Activated T-helper 17 cell treated with anti-CD3 and anti-CD28 coated beads, Interleukin-2, amount 50 U/mL, for 72 hours (primary cell): ENCODE measurements at places on chromosomes 12 and 14. TPM values are rescaled to one million over a fixed set of nuclear protein-coding genes. Genes with fewer than 3 reads are reported as not detected.

MAP1LC3B2 gene
- 0.97 TPM for total RNA-seq

ZFHX2 gene
- 2.1 TPM for total RNA-seq

STRN3 gene
- 31.1 TPM for total RNA-seq

NTF3 gene
- not detected for total RNA-seq

TGM1 gene
- total RNA-seq, result 16.1 TPM

NUP107 gene
- total RNA-seq, result 134 TPM

IKBIP gene
- 36.5 TPM for total RNA-seq

KRT80 gene
- total RNA-seq, result not detected

GRCh38 chr12:95351748-95352147 lies 122.2 kb upstream of the METAP2 start:
- no peak for ATAC-seq

DNA sequence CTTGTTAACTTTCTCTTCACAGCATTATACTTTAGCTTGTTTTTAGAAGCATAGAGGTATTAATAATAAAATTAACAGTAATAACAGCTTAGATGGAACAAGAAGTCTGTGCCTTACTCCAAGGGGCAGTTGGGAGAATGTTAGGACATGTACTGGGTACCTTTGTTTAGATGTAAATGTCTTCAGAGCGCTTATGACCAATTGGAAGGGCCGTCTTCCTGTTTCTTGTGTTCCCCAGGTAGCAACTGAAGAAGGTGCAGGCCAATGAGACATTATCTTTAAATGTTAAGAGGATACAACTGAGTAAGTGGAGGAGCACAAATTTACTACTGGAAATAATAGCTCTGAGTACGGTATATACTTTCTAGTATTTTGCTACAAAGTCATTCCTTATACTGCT lies 180.9 kb upstream of the SYT1 start:
- no peak for ATAC-seq

GRCh38 chr14:37411079-37411735 lies 183.8 kb downstream of the FOXA1 start:
- ATAC-seq, result no peak

- no peak for ATAC-seq
These were observed 9.1 kb downstream of the TMED10 start for GRCh38 chr14:75167325-75167724.

DNA sequence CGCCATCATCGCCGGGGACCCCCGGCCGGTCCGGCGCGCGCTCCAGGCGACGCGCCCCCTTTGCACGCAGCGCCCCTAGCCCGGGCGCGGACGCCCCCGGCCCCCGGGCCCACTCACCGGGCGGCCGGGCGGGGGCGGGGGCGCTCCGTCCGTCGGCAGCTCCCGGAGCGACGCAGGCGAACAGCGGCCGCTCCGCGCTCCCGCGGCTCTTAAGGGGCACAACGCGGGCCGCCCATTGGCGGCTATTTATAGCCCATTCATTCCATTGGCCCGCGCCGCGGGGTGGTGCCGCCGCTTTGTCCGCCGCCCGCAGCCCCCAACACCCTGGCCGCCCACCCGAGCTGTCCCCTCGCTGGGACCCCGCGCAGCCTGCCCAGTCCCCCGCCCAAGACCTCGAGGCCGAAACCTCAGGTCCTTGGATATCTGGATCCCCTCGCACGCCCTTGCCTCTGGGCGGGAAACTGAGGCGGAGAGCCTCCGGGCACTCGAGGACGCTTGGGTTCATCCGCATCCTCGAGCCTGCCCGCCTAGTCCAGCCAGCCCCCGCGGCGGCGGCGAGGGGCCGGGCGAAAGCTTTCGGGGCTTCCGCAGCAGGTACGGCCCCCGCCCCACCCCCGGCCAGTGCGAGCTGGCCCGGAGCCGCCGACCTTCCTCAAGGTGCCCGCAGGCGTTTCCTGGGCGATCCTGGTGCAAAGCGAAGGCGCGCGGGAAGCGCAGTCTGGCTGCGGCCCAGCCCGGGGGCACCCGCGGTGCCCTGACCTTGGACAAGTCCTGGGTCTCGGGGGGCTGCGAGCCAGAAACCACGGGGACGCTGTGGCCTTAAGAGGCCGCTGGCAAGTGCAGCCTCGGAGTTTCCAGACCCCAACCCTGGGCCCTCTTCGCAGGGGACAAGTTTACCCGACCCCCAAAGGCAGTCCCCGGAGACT lies at the start of gene CKB:
TSS of gene CKB (minus strand) at position 182 of the 926 bp plus-strand sequence. CDS start 337 bp downstream, outside the sequence.
- no peak for ATAC-seq

GRCh38 chr12:22532317-22532716 lies 12.0 kb downstream of the C2CD5 start:
- ATAC-seq, result no peak

DNA sequence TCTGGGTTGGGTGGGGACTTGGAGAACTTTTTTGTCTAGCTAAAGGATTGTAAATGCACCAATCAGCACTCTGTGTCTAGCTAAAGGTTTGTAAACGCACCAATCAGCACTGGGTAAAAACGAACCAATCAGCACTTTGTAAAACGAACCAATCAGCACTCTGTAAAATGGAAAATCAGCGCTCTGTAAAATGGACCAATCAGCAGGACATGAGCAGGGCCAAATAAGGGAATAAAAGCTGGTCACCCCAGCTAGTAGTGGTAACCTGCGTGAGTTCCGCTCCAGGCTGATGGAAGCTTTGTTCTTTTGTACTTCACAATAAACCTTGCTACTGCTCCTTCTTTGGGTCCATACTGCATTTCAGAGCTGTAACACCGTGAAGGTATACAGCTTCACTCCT lies 1.7 kb upstream of the ACOT2 start:
- ATAC-seq, result no peak

GRCh38 chr12:56165369-56165768 lies 7.2 kb downstream of the MYL6 start:
- ATAC-seq, result no peak

DNA sequence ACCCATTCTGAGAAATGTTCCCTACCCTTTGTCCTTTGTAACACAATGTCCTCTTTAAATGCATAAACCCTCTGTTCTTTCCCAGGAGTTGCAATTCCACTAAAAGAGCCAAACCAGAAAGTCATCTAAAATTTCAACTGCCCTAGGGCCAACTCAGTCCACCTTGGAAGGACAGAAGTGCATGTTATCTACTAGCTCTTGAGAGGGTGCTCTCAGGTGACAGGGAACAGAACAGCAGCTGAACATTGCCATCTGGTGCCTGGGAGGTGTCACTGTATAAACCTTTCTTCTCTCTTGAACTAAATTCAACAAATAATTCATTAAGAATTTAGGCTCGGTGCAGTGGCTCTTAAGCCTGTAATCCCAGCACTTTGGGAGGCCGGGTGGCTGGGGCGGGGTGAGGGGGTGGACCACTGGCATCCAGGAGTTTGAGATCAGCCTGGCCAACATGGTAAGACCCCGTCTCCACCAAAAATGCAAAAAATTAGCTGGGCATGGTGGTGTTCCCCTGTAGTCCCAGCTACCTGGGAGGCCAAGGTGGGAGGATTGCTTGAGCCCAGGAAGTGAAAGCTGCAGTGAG lies 10.3 kb upstream of the FERMT2 start:
- peak; percentile 85 for ATAC-seq

GRCh38 chr12:118064608-118065007 lies 3.6 kb upstream of the WSB2 start:
- ATAC-seq, result peak; percentile 8

- no peak for ATAC-seq
These were observed 1.7 kb downstream of the PPM1H start for GRCh38 chr12:62933220-62933601.

- no peak for ATAC-seq
These were observed 20.3 kb downstream of the FBRSL1 start for GRCh38 chr12:132510111-132510724.

GRCh38 chr12:57524814-57525614 lies 2.4 kb downstream of the MBD6 start:
- ATAC-seq, result no peak

- peak; percentile 2 for ATAC-seq
These were observed 6.0 kb downstream of the HDAC7 start for GRCh38 chr12:47813511-47814196.

DNA sequence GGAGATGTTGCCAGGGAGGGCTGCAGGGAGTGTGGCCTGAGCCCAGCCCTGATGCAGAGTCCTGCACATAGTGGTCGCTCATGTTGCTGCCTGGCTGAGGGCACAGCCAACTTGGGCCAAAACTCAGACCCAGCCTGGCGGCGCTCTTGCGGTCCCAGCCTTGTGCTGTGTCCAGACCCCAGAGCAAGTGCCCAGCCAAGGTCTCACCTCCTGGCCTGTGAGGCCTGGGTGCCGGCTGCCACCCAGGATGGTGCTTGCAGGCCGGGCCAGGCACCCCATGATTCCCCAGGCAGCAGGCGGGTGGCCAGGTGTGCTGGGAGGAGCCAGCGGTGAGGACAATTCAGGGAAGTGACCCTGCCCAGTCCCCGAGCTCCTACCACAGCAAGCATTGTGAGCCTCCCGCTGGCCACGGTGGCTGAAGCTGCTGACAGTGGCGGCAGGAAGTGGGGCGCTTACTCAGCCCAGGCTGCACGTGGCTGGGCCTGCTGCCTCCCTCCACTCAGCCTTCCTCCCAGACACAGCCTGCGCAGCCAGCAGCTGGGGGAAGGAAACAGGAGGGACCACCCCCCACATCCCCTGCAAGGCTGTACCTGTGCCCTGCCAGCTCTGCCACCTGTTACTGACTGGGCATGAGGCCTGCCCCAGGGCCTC lies 17.7 kb upstream of the PGF start:
- peak; percentile 85 for ATAC-seq

- no peak for ATAC-seq
These were observed 80.8 kb downstream of the GALNT9 start for GRCh38 chr12:132248453-132249167.

DNA sequence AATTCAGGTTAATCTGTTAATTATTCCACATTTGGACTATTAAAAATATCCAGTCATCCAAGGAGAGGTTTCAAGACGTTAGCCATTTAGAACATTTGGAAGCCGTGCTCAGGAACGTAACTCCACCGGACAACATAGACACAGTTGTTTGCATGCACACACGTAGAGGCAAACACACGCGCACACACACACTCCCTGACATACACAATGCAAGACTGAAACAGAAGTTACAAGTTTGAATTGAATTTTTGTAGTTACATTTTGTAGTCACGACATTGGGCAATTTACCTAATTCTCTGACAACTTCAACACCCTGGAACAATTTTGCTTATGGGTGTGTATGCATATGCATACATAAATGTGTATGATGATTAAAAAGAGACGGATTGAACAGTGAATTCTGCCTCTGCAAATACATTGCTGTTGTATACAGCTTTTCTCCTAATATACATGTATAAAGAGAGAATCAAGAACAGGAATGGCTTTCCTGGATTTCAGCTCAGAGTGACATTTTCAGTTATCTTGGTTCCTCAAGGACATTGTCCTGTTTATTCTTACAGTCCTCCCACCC lies 298.8 kb downstream of the LRFN5 start:
- ATAC-seq, result no peak

GRCh38 chr14:74219277-74220205 lies 19.7 kb upstream of the VSX2 start:
- no peak for ATAC-seq
